ENCODE measurements at places on chromosomes 13 and 19.

DNA sequence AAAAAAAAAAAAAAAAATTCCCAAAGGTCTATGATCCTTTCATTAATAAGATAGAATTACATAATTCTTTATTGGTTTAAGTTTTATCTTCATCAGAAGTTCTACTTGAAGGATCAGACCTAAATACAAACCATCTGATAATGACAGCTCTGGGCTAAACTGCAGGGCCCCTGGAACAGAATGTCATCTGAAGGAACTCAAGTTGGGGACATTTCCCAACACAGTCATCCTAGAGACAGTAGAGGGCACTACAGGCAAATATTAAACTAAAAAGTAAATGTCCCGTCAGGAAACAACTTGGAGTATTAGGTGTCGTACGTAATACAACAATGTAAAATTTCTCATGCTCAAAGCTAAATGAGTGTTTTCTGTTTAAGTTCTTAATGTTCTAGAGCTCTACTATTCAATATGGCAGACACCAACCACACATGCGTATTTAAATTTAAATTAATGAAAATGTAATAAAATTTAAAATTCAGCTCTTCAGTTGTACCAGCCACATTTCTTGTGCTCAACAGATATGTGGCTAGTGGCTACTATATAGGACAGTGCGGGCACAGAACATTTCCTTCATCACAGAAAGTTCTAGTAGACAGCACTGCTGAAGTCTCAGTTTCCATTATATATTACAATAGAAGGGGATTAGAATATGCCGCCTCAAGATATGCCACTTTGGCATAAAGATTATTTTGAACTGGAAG is 21.8 kb upstream of the NAXD start:
- no peak for DNase-seq

- no peak for DNase-seq
Observed at GRCh38 chr13:67440236-67440975, 210.3 kb upstream of the PCDH9 start.

GRCh38 chr19:16659464-16659831 is 496 bp downstream of the SMIM7 start:
- DNase-seq = no peak

DNA sequence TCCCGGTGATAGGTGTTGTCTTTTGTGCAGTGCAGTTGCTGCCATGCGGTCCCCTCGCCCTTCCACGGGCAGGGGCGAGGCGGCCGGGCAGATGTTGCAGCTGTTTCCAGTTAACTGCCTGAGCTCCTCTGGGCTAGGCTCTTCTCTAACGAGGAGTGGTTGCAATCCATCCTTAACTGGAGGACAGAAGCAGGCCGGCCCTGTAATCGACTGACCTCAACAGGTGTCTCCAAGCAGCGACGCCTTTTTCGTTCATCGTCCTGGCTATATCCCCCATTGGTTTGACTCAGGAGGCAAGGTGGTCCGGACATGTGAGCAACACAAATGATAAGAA is 1.9 kb upstream of the TSC22D1 start:
- DNase-seq = no peak

GRCh38 chr19:35140962-35141836 is 1.9 kb upstream of the FXYD7 start:
- peak; percentile 77 for DNase-seq

GRCh38 chr19:6020972-6021805 is 43.2 kb upstream of the RANBP3 start:
- DNase-seq = no peak

GRCh38 chr19:6070720-6071485 is 39.4 kb downstream of the RFX2 start:
- DNase-seq = no peak

GRCh38 chr19:54029930-54030490 is 33.7 kb downstream of the VSTM1 start:
- peak; percentile 51 for DNase-seq

DNA sequence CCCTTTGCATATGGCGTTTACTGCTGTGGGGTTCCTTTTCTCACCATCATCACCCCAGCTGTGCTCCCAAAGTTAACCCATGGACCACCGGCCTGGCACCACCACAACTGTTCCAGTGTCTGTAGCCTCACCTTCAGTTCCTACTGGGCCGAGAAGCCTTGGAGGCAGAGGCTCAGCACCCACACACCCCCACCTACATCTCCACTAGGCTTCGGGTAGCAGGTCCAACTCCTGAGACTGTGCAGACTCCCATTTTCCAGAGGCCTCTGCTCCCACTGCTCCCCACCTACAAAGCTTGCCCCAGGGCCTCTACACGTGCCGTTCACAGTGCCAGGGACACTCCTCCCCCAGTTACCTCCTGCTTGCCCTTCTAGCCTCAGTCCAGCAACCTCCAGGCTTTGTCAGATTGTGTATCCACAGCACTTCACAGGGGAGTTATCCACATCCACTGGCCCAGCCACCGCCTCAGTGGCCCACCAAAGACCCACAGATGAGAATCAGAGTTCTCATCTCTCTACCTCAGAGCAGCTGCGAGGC is 14.1 kb downstream of the SLC27A5 start:
- DNase-seq = no peak

DNA sequence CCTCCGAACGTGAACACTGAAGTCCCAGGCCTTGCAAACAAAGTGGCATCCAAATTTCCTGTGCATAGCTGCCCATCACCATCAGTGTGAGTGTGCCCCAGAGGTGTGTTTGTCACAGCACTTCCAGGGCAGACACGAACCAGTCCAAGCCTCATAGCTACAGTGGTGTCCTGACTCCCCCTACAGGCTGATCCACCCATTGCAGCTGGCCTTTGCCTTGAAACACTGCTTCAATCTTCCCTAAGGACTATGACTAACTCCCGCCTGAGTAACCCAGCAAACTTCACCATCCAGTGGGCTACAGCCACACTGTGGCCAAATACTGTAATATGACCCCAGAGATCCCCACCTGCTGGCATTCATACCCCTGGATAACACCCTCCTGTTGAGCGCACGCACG is 3.9 kb downstream of the ZNF266 start:
- DNase-seq = peak; percentile 21

DNA sequence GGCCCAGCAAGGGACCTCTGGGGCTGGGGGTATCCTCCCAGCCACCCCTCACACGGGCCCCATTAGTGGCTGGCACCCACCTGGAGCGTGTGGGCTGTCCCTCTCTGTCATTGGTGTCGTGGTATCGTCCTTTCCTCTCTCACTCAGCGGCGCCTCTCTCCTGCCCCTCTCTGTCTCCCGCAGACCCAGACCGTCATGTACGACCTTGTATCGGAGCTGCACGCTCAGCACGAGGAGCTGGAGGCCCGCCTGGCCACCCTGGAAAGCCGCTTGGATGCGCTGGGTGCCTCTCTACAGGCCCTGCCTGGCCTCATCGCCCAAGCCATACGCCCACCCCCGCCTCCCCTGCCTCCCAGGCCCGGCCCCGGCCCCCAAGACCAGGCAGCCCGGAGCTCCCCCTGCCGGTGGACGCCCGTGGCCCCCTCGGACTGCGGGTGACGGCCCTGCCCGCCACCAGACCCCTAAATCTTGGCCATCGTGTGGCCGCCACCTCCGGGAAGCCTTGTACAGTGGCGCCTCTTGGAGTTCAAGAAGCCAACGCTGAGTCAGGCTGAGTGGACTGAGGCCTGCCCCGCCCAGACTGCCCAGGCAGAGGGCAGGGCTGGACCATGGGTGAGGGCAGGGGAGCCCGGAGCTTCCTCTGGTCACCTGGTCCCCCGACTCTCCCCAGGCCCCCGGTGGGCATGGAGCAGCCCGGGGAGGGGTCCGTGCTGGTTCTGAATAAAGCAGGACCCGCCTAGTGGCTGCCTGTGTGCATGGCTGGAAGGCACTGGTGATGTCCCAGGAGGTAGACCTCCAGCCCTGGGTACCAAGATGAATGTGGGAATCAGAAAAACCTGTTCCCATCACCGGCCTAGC is 9.8 kb upstream of the ARRDC2 start:
- no peak for DNase-seq

GRCh38 chr19:6227156-6227935 is 52.4 kb downstream of the MLLT1 start:
- DNase-seq = no peak

GRCh38 chr13:112348642-112349345 is 27.4 kb upstream of the SPACA7 start:
- DNase-seq = no peak

DNA sequence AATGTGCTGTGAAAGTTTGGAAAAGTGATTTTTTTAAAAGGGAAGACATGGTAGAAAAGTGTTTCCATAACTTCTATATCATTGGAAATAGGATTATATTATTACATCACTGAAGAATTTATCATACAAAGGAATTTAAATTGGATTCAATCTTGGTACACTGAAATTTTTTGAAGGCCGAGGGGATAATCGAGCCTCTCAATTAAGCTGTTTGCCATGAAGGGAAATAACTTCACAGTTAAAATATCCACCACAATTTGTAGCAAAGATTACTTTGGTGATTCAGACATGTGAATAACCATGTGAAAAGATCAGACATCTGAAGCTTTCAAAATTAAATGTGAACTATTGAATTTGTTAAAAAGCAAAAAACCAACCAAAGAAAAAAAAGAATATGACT is 215.3 kb downstream of the KLF5 start:
- no peak for DNase-seq

DNA sequence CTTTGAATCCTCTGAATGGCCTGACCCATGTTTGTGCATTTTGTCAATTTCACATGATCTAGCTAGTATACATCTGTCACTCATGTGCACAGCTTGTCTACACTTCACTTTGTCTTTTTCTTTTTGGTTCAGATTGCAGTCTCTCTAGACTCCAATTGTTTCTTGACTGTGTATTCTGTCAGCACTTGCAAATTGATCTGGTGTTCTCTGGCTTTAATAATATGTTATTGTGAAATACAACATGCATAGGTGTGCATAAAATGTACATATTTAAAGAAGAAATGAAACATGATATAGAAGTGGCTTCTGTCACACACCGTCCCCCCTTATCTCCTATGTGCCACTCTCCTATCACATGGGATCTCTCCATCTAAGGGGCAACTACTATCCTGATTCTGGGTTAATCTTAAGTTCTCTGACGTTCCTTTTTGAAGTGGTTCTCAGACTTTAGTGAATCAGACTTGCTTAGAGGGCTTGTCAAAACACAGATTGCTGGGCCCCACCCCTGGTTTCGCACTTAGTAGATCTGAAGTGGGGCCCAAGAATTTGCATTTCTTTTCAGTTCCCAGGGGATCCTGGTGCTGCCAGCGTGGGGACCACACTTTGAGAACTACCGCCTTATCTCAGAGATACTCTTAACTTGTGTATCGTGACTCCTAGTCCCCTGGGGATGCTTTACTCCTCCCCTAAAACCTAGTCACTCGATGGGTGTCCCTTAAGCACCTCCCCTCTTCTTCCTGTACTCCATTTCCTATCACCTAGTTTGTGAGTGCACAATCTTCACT is 5.8 kb downstream of the KRTDAP start:
- no peak for DNase-seq

DNA sequence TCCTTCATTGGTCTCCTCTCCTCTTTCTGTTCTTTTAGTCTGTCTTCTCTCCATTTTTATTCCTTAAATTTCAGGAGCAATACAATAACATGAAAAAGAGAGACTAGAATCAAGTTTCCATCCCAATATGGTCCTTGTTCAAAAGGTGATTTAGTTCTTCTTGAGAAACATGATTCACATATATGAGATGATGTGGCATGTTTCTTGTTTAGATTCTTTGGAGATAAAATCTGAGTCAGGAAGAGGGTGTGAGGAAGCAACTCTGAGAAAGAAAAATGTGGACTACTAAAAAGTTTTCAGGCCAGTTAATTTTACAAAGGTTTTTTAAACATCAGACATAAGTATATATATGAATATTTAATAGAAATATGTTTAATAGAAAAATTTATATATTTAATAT is 231.4 kb downstream of the OXGR1 start:
- no peak for DNase-seq

GRCh38 chr13:44331912-44332851 is 41.4 kb upstream of the SERP2 start:
- peak; percentile 72 for DNase-seq

DNA sequence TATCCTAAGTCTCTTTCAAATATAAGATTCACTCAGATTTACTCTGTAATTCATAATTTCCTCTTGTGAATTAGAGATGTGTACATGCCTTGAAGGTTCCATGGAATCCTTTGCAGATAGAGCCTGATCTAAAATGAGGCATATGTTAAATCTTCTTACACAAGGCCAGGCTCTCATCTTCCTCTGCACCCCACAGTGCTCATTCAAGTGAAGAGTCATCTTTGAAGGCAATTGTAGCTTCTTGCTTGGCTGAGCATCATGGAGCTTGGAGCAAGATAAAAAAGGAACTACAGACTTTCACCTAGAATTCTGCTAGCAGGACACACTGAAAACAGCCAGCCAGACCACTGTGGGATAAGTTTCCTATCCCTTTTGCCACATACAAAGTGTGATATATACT is 566.4 kb downstream of the PCDH9 start:
- no peak for DNase-seq

GRCh38 chr13:58025821-58026220 is 394.3 kb downstream of the PCDH17 start:
- no peak for DNase-seq

- no peak for DNase-seq
Observed at GRCh38 chr19:48813123-48813913, 2.5 kb upstream of the BCAT2 start.

DNA sequence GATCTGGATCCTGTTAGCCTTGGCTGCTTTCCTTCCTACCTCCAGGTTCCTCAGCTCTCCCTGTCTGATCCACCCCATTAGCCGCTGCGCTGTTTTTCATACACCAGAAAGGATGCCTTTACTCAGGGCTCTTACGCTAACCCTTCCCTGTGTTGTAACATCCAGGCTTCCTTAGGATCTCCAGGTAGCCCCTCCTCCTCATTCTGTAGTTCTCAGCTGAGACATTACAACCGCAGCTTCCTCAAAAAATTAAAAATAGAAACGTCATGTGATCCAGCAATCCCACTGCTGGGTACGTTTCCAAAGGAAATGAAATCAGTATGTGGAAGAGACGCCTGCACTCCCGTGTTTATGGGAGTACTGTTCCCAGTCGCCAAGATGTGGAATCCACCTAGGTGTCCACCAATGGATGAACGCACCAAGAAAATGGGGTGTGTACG is 18.4 kb upstream of the MYADM start:
- DNase-seq = no peak

DNA sequence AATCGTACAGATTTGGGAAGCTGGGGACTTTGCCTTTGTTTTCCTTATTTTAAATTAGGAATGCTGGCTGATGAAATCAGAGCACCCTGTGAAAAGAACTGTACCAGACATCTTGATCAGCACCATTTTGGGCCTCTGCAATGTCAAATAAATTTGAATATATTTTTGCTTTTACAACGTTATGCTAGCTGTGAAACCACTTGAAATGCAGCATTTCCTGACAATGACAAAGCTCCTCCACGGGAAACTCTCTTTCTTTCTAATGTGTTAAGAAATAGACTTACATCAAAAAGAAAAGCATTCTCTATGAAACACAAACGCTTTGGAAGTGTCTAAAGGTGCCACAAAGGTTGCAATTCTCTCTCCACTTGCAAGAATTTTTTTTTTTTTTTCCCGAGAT is 47.1 kb upstream of the MAP3K10 start:
- no peak for DNase-seq

- DNase-seq = no peak
Observed at GRCh38 chr19:13869281-13869680, 7.7 kb upstream of the NANOS3 start.

- DNase-seq = no peak
Observed at GRCh38 chr13:99246100-99246499, 12.1 kb downstream of the GPR18 start.
